ENCODE measurements at places on chromosomes 7 and 10.
A peak's percentile ranks its signal among the peaks of the same experiment; 100 is the strongest.

DNA sequence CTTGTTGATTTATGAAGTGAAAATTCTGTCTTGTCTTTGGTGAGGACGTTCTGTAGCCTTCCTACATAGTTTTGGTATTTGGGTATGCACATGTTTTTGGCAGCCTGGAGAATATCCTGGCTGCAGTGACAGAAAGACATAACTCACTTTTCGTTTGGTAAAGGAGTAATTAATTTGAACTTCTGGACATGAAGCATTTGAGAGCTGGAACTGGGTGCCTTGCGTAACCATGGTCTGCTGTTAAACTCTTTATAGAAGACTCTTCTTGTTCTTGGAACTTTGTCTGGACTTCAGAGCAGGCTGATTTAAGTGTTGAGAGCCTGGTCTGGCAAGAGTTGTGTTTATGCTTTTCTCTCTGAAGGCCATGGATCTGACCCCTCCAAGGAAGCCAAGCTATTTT, 231.3 kb downstream of the LRMDA start:
- peak; percentile 97 for DNase-seq

GRCh38 chr10:100655760-100656421, 89.5 kb upstream of the PAX2 start:
- no peak for DNase-seq

DNA sequence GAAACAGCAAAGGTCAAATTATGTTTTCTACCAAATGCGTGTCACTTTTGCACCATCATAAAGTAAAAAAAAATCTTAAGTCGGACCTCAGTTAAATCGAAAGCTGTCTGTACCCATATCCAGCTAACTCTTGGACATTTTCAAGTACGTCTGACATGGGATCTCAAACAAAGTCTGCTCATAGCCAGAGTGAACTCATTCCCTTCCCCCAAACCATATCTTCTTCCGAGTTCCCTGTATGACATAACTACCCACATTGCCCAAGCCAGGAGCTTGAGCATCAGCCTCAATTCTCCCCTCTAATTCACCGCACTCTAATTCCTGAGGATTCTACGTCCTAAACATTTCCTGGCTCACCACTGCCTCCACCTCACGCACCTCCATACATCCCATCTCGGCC, 44.8 kb upstream of the TARP start:
- no peak for DNase-seq

DNA sequence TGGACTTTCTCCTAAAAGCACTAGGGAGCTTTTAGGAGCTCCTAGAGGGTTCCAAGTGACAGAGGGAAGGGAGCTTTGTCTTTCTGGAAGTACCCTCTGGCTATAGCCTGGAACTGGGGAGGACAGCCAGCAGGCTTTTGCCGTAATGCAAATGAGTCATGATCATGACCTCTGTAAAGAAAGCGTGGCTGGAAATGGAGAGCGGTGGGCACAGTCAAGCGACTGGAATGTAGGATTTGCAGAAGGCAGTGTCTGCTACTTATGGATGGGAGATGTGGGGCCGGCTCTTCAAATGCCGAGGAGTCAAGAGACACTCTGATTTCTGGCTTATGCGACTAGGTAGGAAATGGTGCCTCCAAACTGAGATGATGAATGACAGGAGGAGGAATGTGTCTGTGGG, 34.6 kb upstream of the PLPP4 start:
- DNase-seq, result peak; percentile 73

DNA sequence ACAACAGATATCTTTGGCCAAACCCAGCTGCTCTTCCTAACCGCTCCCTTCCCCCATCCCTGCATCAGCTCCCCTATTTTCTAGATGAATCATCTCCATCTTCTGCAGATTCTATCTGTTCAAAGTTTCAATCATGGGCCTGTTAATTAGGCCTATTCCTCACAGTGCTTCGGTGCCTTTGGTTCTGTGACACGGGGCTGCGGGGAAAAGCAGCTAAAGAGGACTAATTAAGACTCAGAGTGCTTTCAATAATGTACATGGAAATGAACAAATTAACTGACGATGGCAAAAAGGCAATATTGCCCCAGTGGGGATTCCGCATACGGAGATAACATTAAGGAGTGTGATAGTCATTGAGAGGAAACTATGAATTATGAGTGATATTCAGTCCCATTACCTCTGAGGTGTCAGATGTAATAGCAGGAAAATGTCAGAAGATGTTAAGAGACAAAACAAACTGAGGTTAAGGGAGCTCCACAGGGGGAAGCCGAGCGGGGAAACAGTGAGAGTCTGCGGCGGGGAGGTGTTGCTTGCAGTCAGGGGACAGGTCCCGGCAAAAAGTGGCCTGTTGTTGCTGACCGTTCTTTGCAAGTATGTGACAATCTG, 716.9 kb downstream of the TYW1 start:
- no peak for DNase-seq

GRCh38 chr10:109773288-109774120, 149.8 kb downstream of the XPNPEP1 start:
- peak; percentile 1 for DNase-seq

GRCh38 chr10:11667756-11668155, 56.3 kb upstream of the USP6NL start:
- DNase-seq, result no peak

GRCh38 chr10:93006435-93007039, 54.1 kb upstream of the CYP26C1 start:
- peak; percentile 17 for DNase-seq

DNA sequence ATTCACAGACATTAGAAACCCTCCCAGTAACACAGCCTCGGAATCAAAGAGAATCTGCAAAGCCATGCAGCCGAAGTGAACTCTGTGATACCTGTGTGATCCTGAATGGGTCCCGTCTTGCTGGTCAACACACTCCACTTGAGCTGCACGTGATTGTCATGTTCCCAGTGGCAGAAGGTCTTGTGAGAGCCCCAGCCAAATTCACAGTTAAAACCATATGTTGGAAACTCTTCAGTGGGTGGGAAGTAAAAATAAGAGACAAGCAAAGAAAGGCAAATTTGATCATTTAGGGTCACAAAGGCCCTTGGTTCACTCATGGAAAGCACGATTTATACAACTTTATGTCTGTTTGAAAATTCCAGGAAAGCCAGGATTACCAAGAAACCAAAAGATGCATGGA, 142.3 kb downstream of the NRP1 start:
- no peak for DNase-seq

- no peak for DNase-seq
Observed at GRCh38 chr10:79340646-79341244, 6.5 kb upstream of the PPIF start.

DNA sequence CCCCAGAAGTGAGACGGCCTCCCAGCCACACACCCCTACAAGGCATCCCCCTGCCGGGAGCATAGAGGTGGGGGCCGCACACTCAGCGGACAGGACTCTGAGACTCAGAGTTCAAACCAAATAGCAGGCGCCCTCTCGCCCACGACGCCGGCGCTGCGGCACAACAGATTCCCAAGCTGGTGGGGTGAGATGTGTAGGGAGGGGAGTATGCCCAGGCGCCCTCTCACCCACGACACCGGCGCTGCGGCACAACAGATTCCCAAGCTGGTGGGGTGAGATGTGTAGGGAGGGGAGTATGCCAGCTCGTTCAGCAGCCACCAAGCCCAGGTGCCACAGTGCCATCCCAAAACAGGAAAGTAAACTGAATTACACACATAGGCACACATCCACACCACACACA, 64.7 kb downstream of the TCERG1L start:
- no peak for DNase-seq

DNA sequence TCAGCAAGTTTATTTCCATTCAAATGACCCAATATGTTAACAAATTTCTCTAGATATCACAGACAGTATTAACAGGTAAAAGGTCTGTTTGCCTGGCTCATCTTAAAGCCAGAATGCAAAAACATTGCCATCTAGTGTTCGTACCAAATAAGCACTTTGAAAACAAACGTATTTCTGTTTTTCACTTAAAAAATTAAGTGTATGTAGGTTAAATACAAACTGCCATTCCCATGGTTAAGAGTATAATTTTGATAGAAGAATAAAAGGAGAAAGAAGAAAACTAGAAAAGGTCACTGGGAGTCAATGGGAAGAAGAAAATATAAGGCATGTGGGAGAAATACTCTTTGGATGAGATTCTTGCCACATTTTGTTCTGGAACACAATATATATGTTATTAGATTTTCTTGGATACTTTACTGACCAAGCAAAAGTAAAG, 51.0 kb downstream of the ORC5 start:
- DNase-seq, result no peak

DNA sequence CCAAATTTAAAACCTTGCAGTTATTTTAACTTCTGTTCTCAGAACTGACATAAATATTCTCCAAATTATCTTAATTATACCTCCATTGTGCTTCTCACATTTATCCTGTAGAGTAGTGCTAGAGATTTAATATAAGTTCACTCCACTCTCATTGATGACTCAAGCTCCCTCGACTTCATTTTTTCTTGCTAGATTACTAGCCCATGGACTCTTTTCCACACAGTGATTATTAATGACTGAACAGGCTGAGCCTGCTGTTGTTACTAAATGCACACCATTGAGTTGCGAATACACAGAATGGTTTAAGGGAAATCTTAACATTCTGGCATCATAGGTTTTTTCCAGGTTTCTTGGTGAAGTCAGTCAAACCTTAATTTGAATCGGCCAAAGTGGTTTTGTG, 179.5 kb upstream of the AKR1E2 start:
- DNase-seq, result no peak

DNA sequence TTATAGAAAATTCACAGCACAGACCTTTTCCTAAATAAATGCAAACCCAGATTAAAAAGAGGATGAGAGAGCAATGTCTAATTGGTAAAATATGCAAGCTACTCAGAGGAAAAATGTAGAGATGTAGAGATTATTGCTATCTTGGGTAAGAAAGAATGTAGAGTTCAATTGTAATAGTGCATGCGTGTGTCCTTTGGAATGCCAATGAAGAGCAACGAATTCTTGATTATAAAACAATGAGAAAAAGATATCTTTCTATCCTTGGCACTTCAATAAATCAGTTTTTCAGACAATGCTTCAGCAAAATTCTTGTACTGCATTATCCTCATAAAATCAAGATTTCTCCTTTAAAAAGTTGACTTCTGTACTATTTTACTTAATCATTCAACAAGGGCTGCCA, 50.9 kb downstream of the SEMA3D start:
- peak; percentile 89 for DNase-seq

DNA sequence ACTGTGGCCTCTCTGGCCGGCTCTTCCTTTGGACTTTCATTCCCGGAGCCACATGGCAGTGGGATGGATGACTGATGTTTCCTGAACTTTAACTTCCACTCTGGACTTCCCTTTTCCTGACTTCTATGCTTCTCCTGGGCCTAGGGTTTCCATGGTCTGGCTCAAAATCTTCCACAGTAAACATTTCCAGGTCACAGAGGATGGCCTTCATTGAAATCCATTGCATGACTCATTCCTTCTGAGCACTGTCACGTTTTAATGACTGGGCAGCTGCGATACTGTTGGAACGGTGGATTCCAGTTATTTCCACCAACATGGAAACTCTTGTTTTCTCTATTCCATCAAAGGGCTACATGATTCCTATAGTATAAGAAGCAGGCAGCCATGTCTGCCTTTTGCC, 24.4 kb upstream of the ZNF273 start:
- no peak for DNase-seq

DNA sequence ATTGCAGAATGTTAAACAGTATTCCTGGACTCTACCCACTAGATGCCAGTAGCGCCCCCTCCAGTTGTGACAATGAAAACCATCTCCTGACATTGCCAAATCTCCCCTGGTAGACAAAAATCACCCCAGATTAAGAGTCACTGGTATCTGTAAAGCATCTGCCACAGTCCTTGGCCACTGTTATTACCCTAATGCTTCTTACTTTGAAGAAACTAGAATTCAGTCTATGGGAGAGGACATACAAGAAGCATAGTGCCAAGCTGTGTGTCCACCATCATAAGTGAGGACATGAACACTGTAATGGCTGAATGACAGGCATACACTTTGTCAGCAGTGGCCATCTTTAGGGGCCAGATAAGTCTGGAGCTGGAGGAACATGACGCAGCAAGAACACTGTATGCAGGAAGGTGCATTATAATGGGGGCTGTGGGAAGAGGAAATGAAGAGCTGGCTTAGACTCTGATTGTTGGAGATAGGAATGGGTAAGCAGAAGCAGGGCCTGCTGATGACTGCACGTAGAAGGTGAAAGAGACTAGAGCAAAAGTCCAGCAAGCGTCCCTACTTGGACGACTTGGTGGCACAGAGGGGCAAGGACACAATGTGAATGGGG, 32.5 kb downstream of the CBX3 start:
- no peak for DNase-seq

DNA sequence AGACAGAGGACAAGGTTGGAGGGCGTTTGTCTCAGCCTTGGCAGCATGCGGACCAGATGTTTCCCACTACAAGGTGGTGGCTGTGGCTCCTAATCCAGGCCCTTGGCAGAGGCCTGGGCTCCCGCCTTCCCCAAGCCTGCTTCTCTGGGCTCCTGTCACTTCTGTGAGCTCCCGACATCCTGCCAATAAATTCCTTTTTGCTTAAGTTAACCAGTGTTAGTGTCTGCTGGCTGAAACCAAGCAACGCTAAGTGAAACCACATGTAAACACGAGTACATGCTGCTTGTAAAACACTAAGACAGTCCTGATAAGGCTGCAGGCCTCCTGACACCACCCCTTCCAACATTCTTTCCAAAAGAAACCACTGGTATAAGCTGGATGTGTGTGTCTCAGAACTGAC, 263.6 kb upstream of the ZMIZ1 start:
- peak; percentile 98 for DNase-seq

- DNase-seq, result no peak
Observed at GRCh38 chr7:35648367-35648766, 46.6 kb downstream of the HERPUD2 start.

DNA sequence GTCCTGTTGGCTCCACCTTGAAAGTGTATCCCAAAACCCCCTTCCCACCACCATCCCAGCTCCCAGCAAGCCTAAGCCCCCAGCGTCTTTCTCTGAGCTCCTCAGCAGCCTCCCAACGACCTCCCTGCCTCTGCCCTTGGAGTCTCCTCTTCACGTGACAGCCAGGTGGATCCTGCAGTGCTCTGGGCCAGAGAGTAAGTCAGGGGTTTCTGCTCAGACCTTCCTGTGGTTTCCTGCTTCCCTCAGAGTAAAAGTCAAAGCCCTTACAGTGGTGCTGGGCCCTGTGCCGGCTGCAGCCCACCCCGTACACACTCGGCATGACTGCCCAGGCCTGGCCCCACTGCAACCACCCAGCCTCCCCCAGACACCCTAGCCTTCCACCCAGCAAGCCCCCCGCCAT, 51.9 kb downstream of the OAT start:
- no peak for DNase-seq

- no peak for DNase-seq
Observed at GRCh38 chr7:97226541-97226940, 109.0 kb downstream of the SDHAF3 start.

DNA sequence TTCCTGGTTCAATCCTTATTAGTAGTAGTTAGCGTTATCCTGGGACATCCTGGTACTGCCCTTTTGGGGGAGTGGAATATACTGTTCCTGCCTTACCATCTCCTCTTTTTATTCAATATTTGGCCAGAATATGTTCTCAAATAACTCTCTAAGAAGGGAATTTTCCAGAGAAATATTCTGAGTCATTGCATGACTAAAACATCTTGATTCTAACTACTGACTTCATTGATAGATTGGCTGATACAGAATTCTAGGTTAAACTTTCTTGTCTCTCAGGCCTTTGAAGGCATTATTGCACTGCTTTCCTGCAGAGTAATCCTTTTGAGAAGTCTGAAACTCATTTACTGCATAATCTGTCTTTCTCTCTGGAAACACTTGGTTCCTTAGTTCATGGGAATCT, 275.5 kb upstream of the DGKB start:
- DNase-seq, result no peak
